T-cell (primary cell): ENCODE measurements at places on chromosomes 7 and 10. TPM values are rescaled to one million over a fixed set of nuclear protein-coding genes. Genes with fewer than 3 reads are reported as not detected.

The ACBD7 gene
- total RNA-seq = 0.35 TPM

DNA sequence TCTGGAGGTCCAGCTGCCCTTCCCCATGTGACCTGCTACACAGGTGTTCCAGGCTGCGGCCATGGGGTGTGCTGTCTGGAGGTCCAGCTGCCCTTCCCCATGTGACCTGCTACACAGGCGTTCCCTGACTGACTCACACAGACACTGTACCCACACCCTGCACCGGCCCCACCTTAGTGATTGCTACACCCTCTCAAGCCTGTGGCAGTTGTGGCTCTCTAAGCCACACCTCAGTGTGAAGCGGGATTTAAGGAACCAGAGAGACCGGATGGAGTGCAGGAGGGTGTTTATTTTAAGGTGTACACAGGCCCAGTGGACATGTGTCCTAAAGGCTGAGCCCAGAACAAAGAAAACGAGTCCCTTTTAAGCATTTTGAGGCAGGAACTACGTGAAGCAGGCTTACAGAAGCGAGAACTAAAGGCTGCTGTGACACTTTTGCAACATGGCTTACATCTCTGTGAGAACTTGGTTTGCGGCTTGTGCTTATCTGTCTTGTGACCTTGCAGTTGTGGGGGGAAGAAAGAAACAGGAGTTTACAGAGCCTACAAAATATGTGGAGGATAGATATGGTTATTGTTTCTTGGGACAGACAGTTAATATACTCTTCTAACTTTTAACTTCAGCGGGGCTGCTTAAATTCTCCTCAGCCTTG, 326.4 kb downstream of the PAXIP1 start:
- no peak for DNase-seq

GRCh38 chr10:109393425-109393824, 529.9 kb downstream of the XPNPEP1 start:
- DNase-seq = no peak

The ENKUR gene
- total RNA-seq = not detected

DNA sequence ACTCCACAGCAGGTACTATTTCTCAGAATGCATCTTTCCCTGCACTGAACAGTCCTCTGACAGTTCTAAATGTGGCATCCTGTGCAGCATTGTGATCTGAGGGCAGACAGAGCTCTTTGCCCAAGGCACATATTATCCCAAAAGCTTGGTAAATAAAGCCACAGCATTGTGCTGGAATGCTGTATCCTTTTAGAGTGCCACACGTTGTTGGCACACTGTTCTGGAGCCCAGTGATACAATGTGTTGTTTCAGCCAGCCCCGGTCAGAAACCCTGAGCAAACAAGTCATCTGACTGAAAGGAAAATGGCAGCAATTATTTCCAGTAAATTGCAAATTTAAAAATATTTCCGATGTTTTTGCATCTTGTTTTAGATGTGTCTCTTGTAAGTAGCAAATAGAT, 45.4 kb downstream of the NAMPT start:
- no peak for DNase-seq

GRCh38 chr7:70787771-70788170, 344.2 kb upstream of the GALNT17 start:
- DNase-seq = no peak

The CYP2E1 gene
- 3.8 TPM for total RNA-seq

DNA sequence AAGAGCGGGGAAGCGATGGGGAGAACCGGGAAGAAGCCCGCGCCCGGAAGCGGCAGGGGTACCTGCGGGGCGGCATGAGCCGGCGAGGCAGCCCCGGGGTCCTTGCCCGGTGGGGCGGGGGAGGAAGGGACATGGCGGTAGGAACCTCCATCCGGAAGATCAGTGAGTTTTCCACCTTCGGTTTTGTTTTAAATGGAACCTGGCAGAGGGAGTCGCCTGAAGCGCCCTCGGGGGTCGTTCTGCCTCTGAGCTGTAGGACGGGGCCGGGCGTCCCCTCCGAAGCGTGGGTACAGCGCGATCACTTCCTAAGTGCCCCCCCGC, 471 bp downstream of the PFKP start:
- no peak for DNase-seq

The PRSS37 gene
- not detected for total RNA-seq

DNA sequence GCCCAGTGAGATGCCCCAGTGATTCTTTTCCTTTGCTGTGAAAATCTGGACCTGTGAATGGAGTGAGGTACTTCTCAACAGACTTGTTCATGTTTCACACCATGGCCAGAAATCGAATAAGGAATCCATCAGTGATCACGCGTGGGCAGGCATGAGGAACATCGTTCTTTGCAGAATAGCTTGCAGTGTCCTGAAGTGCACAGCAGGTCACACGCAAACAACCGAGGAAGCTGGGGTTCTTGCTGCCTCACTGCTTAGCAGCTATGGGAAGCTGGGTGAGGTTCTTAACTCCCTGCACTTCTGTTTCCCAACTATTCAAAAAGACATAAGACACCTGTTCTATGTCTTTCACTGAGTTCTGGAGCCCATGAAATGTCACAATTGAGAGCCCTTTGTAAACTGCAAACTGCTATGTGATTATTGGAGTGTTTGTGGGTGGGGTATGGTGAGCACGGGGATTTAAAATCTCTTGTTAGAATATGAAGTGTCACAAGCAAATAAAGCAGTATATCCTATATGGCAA, 253.4 kb downstream of the KIAA1217 start:
- no peak for DNase-seq

DNA sequence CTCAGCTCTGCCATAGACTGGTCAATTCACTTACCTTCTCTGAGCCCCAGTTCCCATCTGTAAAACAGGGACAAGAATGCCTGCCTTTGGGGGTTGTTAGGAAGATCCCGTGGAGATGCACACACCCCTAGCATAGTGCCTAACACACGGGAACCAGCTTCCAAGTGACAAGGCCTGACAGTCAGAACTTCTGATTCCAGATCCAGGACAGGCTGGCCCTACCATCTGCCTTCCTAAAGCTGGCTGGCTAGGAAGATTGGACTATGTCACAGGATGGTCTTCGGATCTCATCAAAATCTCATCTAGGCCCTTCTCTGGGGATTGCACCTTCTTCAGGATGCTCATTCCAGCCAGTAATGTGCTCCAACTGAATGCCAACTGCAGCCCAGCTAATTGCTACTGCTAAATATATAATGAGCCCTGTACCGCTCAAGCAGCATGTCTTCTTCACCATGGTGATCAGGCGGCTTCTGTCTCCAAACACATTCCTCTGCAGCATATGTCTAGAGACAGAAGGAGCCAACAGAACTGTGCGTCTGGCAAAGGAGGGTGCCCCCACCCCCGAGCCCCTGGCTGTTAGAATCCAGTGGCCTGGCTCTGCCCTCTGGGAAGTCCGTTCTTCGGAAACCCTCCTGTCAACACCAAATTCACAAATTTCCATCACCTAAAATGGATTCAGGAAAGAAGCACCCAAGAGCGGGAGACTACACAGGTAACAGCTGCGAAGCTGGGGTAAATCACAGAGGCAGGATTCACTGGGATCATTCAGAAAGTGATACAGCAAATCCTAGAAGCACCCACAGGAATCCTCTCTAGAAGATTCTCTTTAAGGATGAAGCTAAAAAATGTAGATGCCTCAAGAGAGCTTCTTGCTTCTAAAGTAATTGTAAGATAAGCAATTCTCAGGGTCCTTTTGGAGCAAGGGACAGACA, 142.1 kb upstream of the EEPD1 start:
- no peak for DNase-seq

- DNase-seq = no peak
These were observed 573.7 kb downstream of the PARD3 start for GRCh38 chr10:34241226-34242000.

- DNase-seq = no peak
These were observed 196.3 kb downstream of the SNX10 start for GRCh38 chr7:26487780-26488515.

GRCh38 chr7:85528581-85528980, 341.7 kb upstream of the SEMA3D start:
- no peak for DNase-seq

GRCh38 chr7:159142730-159143129, 1.9 kb downstream of the VIPR2 start:
- DNase-seq = no peak

The VSTM4 gene
- 0.19 TPM for total RNA-seq

GRCh38 chr7:69635555-69636185, 37.4 kb downstream of the AUTS2 start:
- DNase-seq = no peak

DNA sequence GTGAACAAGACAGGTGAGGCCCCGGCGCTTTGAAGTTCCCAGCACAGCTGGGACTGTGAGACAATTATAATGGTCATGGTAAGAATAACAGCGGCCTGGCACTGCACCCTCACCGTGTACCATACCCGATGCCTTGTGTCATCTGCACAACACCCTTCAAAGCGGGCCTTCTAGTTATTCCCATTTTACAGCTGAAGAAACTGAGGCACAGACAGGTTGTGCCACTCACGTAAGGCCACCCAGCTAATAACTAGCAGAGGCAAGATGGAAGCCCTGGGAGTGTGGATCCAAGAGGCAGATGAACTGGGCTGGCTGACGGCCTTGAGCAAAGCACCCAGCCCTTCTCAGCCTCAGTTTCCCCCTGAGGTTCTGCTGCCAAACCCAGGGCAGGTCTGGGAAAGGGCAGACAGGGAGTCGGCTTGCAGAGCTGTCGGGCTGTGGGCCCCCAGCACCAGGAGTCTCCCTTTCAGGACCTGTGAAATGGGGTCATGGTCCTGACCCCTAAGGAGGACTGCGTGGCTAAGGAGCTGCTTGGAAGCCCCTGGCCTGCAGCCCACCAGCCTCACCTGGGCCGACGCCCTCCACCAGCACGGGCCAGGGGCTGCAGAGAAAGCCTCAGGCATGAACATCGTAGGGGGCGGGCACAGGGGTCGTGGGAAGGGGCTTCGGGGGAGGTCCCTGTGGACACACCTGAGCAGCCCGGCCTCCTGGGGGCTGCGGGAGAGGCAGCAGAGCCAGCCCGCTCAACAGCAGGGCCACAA, 15.3 kb upstream of the LFNG start:
- DNase-seq = no peak

- DNase-seq = no peak
These were observed 185.0 kb upstream of the GHITM start for GRCh38 chr10:83954193-83954799.

DNA sequence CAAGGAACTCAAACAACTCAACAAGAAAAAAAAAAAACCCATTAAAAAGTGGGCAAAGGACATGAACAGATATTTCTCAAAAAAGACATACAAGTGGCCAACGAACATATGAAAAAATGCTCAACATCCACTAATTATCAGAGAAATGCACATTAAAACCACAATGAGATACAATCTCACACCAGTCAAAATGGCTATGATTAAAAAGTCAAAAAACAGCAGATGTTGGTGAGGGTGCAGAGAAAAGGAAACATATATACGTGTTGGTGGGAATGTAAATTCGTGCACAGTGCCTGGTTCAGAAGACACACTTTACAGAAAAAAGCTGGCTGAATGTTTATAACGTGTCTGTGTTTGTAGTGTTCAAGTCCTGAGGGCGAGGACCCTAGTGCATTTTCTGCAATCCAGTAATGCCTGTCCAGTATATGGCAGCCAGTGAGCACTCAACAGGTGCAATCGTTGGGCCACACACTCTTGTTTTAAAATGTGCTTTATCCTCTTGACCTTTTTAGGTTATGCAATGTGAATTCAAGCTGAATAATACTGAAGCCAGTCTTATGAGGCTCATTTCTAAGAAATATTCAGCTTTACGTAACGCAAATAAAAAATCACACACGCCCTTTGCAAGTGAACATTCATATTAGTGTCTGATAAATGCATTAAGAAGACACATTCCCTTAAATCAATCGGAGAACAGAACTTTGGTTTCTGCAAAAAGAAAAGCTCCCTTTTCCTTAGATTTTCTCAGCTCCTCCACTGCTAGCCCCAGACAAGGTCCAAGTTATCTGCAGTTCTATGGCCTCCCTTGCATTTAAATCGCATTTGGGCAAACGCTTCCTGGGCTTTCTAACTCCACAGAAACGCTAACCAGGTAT, 813 bp upstream of the MTURN start:
- no peak for DNase-seq

GRCh38 chr7:1470901-1471300, 11.6 kb upstream of the MICALL2 start:
- DNase-seq = no peak

The AKR1B15 gene
- not detected for total RNA-seq

DNA sequence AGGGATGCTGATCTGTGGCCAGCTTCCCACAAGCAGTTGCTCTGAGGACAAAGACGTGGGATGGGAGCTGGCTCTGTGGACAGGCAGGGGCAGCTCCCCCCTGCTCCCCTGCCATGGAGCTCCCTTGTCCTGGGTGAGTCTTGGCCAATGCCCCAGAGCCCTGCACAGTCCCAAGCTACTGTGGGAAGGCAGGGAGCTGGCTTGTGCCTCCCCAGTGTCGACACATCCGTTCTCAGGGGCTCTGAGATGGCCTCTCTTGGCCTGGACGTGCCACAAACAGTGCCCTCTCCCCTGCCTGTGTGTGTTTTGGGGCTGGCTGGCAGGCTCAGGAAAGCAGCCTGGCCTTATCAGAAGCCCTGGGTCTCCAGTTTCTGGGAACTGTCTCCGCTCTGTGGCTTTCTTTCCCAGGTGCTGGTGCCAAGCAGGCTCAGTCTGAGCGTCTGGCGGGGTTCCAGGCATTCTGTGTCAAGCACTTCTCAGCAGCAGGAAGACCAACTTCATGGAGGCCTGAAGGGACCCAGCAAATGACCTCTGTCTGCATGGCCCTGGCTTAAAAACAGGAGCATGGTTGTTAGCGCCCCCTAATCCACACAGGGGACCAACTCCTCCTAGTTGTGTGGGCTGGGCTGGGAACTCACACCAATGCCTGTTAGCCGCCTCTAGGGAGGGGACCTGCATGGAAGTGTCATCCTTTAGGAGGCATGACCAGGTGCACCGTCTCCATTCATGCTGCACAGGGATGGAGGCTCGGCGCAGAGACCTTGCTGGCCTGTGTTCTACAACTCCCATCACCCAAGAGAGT, 375.2 kb downstream of the RPS24 start:
- DNase-seq = no peak

The SEPTIN7 gene
- total RNA-seq = 191 TPM

The GDF10 gene
- total RNA-seq = 0.76 TPM

DNA sequence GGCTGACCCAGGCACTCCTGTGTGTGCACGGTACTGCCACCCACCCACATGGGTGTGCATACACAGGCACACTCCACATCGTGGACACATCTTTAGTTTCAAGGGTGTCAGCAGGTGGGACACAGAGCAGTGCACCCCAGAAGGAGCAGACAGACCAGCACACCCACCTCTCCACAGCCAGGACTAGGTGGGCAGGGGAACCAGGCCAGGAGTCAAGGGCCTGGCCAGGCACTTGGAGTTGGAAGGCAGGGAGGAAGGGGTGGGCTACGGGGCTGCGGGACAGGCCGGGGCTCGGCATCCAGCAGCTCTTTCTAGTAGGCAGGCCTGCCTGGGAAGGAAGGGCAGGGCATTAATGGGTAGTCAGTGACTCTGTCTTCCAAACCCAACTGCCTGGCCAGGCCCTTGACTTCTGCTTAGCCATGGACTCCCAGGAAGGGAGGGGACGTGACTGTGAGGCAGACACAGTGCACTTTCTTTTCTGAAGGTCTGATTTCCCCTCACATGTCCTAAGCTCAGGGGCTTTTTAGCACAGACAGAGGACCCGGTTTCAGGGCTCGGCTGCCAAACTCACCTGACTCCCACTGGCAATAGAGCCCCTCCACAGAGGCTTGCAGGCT, 14.6 kb downstream of the RASGEF1A start:
- DNase-seq = no peak

The GBF1 gene
- 37.2 TPM for total RNA-seq
